AML-193 (cell line): ENCODE measurements at places on chromosomes 1 and 21.

- DNase-seq = no peak
Observed at GRCh38 chr1:30106125-30106524, 617.3 kb downstream of the MATN1 start.

DNA sequence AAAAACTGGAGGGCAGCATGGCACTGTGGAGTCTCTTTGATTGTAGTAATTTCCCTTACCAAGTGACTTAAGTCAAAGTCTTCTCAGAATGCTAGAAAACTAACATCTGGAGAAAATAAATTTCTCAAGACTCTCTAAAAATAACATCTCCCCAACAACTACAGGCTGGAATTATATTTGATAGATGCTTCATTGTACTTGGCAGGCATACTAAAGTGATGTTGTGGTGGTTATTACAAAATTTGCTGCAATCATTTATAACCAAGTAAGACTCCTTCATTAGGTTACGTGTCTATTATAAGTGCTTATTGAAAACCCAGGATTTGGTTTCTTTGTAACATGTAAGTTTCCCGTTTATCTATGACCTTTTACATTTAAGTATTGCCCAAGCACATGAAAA, 132.9 kb upstream of the NRIP1 start:
- no peak for DNase-seq

DNA sequence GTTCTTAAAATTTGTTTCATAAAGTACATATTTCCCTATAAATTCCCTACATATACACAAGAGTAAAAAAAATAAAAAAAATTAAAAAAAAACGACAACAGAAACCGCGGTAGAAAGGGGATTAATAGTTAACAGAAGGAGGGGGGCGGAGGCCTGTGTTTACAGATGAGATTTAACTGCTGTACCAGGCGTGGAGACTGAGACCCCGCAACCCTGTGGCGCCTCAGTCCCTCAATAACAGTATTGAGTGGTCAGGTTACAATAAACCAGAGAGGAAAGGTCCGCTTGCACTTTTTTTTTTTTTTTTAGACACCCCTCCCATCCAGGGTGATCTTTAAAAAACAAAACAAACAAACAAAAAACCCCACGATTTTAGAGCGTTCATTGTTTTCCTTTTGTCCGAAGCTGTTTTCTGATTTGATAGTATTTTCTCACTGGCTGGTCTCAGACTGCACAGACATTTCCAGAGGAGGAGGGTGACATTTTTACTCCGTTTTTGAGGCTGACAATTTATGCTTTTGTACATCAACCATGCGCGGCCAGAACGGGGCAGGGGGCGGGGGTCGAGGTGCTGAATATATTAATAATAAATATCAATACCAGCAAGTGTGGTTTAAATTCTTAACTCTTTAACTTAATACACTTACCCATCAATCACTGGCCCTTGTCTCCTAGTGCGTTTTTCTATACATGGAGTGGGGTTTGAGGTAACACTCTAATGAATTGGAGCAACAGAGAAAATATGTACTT, 1223.9 kb downstream of the BRINP3 start:
- no peak for DNase-seq

DNA sequence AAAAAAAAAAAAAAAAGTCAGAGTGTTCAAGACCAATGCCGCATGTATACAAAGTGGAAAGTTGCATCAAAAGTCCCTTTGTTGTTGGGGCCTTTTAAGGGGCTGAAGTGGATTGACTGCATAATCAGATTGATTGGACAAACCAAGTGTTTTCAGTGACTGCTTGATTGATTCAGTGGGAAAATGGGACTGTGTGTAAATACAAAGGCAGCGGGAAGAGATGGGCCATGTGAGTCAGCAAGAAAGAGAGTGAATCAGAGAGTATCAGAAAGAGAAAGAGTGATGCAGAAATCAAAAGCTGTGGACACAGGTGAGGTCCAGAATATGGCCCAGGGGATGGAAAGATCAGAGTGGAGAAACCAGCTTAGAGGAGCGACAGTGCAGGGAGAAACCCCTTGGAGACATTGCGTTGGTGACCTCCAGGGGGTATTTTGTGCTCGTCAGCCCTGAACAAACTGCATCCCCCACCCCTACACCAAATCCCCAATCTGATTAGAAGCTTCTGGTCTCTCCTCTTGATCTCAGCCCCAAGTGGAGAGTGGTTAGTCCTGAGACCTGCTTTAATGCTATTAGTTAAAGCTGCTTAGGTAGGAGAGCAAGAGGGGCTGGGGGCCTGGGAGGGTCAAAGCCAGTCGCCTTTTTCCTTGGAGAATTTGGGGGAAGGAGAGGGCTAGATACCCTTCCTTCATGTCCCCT, 5.1 kb upstream of the ETV3L start:
- DNase-seq = no peak

DNA sequence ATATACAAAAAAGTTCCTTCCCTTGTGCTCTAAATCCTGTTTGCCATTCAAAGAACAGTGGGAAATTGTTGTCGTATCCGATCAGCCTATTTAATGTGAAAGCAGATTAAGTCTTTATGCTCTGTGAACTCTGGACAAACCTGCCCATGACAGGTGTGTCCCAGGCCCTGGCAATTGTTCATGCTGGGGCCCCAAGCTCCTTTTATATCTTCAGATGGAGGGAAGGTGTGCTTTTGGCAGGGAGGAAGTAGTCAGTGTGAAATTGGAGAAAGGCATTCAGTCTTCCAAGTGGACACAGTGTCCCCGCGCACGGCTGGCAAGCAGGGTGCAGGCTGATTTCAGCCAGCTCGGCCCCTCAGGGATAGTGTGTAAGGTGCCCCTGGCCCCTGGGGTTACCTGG, 135.1 kb upstream of the F3 start:
- DNase-seq = no peak

- peak; percentile 24 for DNase-seq
Observed at GRCh38 chr1:108880850-108881249, 4.1 kb downstream of the GPSM2 start.

DNA sequence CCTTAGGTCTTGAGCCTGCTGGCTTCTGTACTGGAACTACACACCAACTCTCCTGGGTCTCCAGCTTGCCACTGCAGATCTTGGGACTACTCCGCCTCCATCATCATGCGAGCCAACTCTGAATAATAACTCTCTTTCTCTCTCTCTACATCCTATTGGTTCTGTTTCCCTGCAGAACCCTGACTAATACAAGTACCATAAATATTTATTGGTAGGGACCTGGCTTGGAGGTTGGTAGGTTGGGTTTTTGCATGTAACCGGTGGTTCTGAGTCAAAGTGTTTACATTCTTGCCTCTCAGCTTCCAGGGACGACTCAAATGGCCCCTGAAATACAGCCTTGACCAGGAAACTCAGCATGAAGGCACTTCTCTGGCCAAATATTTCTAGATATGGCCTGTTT, 110.4 kb downstream of the KCND3 start:
- DNase-seq = no peak

DNA sequence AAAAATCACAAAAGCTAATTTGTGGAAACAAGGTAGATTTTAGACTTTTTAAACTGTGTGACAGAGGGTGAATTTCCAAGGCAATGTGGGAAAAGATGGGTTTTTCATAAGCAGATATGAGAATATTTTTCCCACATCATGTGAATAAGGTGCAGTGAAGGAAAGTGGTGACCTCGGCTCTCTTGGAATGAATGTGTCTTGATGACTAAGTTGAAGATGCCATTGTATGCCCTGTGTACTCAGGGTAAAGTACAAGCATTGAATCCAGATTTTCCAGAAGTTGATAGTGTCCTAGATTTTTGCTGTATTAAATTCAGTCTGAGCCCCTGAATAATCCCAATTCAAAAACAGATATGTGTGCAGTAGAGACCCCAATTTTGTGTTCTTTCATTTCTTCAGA, 442.6 kb upstream of the ADGRL2 start:
- DNase-seq = no peak

GRCh38 chr21:38241029-38241740, 15.6 kb upstream of the KCNJ15 start:
- DNase-seq = no peak

- no peak for DNase-seq
Observed at GRCh38 chr1:241888232-241888631, 40.2 kb downstream of the EXO1 start.

DNA sequence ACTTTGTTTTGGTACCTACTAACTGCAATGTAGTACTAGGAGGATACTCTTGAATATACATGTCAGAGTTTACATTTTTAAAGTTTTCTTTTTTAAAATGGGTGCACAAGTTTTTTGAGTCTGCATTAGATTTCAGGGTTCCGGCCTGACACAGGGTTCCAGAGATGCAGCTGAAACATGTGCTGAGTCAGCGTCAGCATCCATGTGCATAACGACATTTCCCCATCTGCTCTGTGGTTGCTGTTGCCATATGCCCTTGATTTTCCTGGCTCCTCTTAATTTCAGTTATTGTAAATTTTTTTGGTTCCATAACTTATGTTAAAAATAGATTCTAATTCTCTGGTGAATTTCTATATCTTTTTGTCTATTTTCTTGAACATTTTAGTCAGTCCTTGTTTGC, 12.3 kb upstream of the METTL13 start:
- DNase-seq = no peak
